ENCODE measurements at places on chromosomes 13 and 19. TPM values are rescaled to one million over a fixed set of nuclear protein-coding genes. Genes with fewer than 3 reads are reported as not detected.

The MCEMP1 gene
- not detected for polyA plus RNA-seq

The ETV2 gene
- 1.4 TPM for polyA plus RNA-seq

The CCNA1 gene
- not detected for polyA plus RNA-seq

The ZNF614 gene
- 7.2 TPM for polyA plus RNA-seq

The ADPRHL1 gene
- polyA plus RNA-seq, result 0.56 TPM

The SELENOV gene
- not detected for polyA plus RNA-seq

The LILRB4 gene
- not detected for polyA plus RNA-seq

The KLHL1 gene
- not detected for polyA plus RNA-seq

The LRP3 gene
- not detected for polyA plus RNA-seq

DNA sequence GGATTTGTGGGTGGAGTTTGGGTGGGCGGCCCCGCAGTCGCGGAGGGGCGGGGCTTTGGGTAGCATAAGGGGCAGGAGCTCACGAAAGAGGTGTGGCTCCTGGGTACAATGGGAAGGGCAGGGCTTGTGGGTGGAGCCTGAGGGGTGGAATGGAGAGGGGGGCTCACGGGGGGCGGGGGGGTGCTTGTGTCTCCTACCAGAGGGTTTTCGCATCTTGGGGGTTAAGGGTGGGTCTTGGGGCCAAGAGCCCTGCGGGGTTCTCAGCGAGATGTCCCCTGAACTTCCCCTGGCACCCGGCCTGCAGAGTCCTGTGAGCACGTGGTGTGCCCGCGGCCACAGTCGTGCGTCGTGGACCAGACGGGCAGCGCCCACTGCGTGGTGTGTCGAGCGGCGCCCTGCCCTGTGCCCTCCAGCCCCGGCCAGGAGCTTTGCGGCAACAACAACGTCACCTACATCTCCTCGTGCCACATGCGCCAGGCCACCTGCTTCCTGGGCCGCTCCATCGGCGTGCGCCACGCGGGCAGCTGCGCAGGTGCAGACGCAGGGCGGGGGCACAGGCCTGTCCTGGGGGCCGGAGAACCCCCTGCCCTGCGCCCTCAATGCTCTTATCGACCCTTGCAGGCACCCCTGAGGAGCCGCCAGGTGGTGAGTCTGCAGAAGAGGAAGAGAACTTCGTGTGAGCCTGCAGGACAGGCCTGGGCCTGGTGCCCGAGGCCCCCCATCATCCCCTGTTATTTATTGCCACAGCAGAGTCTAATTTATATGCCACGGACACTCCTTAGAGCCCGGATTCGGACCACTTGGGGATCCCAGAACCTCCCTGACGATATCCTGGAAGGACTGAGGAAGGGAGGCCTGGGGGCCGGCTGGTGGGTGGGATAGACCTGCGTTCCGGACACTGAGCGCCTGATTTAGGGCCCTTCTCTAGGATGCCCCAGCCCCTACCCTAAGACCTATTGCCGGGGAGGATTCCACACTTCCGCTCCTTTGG lies 5.1 kb downstream of the FSTL3 start:
- H3K4me1 ChIP-seq, result peaks cover 13% of the 10 kb centered on the region
- no peak for DNase-seq
- H3K27me3 ChIP-seq, result no peaks in the 10 kb centered on the region
- peak overlapping the region; percentile 77 for H3K4me3 ChIP-seq
- H3K36me3 ChIP-seq, result no peaks in the 10 kb centered on the region
- H3K27ac ChIP-seq, result peak overlapping the region; percentile 74

DNA sequence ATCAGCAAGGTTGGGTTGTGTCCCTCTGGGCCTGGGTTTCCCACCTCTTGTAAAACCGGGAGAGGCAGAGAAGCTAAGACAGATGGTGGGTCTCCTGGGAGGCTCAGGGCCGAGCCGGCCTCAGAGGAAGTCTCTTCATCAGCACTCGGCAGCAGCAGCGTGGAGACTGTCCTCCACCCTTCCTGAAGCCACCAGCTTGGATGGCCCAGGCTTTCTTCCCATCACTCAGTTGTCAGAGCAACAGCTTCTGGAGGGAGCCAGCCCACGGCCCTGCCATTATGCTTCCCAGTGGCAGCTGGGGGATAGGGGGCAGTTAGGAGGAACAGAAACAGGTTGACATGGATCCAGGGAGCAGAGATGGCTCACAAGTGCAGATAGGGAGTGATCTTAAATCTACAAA lies 191.0 kb downstream of the KATNAL1 start:
- H3K27me3 ChIP-seq, result no peaks in the 10 kb centered on the region
- no peak for DNase-seq
- H3K4me1 ChIP-seq, result peaks cover 27% of the 10 kb centered on the region
- H3K4me3 ChIP-seq, result no peak overlapping the region

DNA sequence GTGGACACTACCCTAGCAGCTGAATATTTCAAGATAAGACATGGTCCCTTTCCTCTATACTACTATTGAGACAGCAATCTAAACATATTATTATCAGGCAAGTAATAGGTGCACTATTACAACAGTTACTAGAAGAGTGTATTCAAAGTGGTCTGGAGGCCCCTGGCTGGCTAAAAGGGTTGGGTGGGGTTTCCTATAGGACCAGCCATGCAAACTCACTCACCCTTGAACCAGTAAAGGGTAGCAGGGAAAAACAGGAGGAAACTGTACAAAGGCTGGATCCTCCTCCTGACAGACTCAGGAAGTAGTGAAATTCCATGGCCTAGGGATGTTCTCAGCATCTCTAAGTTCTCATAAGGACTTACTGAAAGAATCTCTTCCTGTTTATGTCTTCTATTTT lies 7.7 kb downstream of the SMAD9 start:
- H3K4me3 ChIP-seq, result no peak overlapping the region
- no peaks in the 10 kb centered on the region for H3K36me3 ChIP-seq
- H3K27me3 ChIP-seq, result no peaks in the 10 kb centered on the region
- H3K27ac ChIP-seq, result no peak overlapping the region
- no peaks in the 10 kb centered on the region for H3K4me1 ChIP-seq
- no peak for DNase-seq

DNA sequence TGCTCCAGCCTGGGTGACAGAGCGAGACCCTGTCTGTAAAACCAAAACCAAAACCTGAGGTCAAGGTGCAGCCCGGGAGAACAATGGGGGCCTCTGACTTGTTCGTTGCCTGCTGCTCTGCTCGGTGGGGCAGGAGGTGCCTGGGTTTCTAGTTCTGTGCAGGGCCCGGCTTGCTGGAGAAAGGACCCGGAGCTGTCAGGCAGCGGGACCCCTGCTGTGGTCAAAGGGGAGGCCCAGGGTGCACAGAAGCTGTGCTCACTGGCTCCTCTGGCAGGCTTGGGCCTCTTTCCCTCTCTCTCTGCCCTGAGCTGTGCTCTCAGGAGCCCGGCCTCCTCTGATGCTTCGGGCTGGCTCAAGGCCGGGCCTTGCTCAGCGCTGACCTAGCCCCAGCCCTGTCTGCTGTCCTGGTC lies 3.5 kb downstream of the LRP3 start:
- no peaks in the 10 kb centered on the region for H3K36me3 ChIP-seq
- no peaks in the 10 kb centered on the region for H3K4me1 ChIP-seq
- no peak overlapping the region for H3K4me3 ChIP-seq
- H3K27ac ChIP-seq, result no peak overlapping the region
- DNase-seq, result no peak
- H3K27me3 ChIP-seq, result peaks cover 14% of the 10 kb centered on the region

- no peaks in the 10 kb centered on the region for H3K27me3 ChIP-seq
- H3K4me3 ChIP-seq, result no peak overlapping the region
- DNase-seq, result no peak
- H3K4me1 ChIP-seq, result peaks cover 59% of the 10 kb centered on the region
- no peak overlapping the region for H3K27ac ChIP-seq
Observed at GRCh38 chr19:35015270-35015953, 14.9 kb upstream of the SCN1B start.

- peak overlapping the region; percentile 86 for H3K4me3 ChIP-seq
- peak; percentile 90 for DNase-seq
- peaks cover 45% of the 10 kb centered on the region for H3K4me1 ChIP-seq
- peaks cover 14% of the 10 kb centered on the region for H3K36me3 ChIP-seq
- peak overlapping the region; percentile 97 for H3K27ac ChIP-seq
Observed at GRCh38 chr19:39409208-39410016, 2.8 kb downstream of the ZFP36 start.

DNA sequence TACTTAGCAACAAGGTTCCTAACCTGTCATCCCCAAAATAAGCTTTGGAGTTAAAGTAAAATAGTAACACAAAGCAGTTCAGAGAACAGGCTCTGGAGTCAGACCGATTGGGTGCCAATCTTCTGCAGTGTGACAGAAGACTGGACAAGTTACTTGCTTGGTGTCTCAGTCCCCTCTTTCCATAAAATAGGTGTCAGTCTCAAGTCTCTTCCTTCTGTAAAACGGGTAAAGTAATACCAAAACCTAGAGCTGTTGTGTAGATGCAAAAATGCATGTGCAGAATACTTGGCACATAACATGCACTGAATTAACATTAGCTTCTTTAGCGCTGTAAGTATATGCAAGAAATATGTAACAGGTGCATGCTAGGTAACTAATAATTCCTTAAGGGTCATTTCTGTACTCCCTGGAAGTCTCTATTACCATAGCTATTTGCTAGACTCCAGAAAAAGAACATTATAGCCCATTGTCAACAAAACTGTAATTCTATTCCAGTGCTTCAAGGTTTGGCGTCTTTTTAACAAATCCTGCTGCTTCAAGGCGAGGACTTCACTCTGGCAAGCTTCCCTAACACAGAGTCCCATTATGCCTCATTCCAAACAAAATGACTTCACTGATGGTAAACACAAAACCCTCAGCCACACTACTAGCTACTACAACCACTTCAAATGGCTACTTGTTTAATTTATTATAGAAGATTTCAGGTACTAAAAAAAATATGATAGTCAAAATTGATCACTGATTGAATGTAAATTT lies 32.8 kb downstream of the ELF1 start:
- H3K4me3 ChIP-seq, result peak overlapping the region; percentile 30
- H3K36me3 ChIP-seq, result no peaks in the 10 kb centered on the region
- H3K27me3 ChIP-seq, result no peaks in the 10 kb centered on the region
- peaks cover 68% of the 10 kb centered on the region for H3K4me1 ChIP-seq

DNA sequence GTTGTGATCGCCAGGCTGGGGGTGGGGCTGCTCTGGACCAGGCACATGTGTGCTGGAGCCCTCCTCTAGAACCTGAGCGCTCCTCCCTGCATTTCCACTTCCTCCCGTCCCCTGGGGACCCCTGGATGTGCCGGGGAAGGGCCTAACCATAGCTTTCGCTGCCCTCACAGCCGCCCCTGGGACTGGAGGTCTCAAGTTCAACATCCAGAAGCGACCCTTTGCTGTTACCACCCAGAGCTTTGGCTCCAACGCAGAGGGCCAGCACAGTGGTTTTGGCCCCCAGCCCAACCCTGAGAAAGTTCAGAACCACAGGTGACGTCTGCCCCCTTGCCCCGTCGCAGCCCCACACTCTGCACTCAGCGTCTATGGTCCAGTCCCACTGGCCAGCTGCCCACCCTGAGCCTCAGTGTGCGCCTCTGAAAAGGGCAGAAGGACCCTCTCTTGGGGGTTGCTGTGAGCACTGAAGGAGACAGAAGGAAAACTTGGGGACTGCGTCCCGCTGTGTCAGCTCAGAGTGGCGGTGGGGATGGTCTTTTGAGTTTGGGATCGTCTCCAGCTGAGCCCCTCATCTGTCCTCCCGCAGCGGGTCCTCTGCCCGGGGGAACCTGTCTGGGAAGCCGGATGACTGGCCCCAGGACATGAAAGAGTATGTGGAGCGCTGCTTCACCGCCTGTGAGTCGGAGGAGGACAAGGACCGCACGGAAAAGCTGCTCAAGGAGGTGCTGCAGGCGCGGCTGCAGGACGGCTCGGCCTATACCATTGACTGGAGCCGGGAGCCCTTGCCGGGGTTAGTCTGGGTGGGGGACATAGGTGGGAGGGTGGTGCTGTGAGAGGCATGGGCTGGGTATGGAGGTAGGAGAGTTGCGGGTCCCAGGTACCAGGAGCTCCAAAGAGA lies 6.0 kb downstream of the LENG8 start:
- peaks cover 21% of the 10 kb centered on the region for H3K4me1 ChIP-seq
- no peaks in the 10 kb centered on the region for H3K27me3 ChIP-seq

DNA sequence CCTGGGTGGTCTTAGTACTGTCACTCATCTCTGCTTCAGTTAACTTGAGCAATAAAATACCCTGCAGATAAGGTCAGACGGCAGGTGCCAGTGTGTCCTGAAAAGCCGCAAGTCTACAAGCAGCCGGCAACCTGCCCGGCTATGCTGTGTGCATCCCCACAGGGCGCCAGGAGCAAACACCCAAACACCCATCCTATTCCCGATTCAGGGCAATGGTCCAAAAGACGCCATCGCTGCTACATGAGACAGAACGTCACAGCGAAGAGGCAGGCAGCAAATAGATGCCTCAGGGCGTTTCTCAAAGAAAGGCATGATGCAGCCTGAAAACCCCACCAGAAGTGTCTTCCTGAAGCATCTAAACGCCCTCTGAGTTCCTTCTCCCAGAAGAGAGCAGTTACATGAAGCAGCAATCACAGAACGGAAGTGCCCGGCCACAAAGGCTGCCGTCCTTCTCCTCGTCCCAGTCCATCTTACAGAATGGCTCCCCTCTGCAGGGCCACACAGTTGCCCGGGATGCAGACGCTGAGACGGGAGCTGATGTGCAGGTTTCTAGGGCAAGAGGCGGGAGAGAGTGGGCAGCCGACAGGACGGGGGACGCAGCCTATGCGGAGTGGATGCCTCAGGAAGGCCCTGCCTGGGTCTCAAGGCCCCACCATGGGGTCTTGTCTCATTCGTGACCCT lies 35.1 kb downstream of the RASA3 start:
- H3K36me3 ChIP-seq, result peaks cover 9% of the 10 kb centered on the region
- H3K27ac ChIP-seq, result no peak overlapping the region
- H3K27me3 ChIP-seq, result no peaks in the 10 kb centered on the region
- no peak overlapping the region for H3K4me3 ChIP-seq

DNA sequence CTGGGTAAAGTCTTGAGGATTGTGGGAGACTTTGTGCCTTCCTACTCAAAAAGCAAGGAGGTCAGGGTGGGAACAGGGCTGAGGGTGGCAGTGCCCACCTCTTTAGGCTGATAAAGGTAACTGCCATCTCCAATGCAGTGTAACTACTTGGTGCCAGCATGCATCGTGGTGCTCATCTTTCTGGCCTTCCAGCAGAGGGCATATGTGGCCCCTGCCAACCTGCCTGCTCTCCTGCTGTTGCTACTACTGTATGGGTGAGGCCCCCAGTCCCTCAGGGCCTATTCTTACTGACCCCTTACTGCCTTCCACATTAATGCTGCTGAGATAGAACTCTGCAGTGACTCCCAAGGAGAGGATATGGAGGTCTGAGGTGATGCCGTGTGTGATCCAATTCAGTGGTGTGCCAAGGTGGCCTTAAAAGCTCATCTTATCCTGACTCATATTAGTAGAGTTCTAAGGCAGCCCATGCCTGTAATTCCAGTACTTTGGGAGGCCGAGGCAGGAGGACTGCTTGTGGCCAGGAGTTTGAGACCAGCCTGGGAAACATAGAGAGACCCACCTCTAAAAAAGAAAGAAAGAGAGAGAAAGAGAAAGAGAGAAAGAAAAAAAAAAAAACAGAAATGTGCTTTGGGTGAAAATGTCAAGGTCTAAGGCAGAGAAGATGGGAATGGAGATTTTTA lies 9.7 kb upstream of the ARHGAP45 start:
- peaks cover 20% of the 10 kb centered on the region for H3K4me1 ChIP-seq
- H3K27ac ChIP-seq, result no peak overlapping the region
- DNase-seq, result peak; percentile 56
- peaks cover 11% of the 10 kb centered on the region for H3K36me3 ChIP-seq

Measured in CD8-positive, alpha-beta memory T cell (primary cell).